SJSA1 (cell line): ENCODE measurements at places on chromosomes 13 and 19. TPM values are rescaled to one million over a fixed set of nuclear protein-coding genes. Genes with fewer than 3 reads are reported as not detected.
A peak's percentile ranks its signal among the peaks of the same experiment; 100 is the strongest.

DNA sequence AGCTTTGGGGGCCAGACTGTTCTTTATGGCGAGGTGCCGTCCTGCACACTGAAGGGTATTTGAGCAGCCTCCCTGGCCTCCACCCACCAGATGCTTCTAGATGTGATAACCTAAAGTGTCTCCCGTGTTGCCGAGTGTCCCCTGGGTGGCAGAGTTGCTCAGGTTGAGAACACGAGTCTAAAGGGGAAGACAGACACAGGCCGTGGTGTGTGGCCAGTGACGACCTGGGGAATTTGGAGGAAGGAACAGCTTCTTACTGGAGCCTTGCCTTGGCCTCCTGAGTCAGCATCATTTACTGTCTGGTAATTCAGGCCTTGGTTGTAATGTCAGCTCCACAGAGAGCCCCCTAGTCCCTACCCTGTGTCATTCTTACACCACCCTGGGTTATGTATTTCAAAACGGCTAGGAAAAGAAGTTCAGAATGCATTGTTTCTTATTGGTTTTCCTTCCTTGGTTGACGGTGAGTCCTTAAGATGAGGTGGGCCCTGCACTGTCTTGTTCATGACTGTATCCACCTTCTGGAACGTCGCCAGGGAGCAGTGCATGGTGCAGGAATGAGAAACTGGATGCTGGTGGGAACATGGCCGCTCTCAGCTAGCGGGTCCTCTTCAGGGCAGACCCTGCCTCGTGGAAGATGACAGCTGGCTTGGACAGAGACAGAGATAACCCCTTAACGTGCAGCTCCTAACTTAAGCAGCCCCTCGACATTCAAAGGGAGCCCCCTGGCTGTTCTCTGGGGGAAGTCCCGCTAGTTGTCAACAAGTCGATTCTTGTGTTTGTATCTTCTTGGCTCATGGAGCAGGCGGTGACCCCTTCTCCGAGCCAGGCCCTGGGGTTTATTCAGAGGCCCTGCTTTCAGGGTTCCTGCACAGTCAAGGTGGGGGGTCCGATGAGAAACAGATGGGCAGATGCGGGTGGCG is 7.2 kb downstream of the SIN3B start:
- peak; percentile 31 for DNase-seq
- peaks cover 86% of the 10 kb centered on the region for H3K36me3 ChIP-seq
- H3K4me1 ChIP-seq, result peaks cover 18% of the 10 kb centered on the region
- H3K4me3 ChIP-seq, result no peak overlapping the region
- H3K27me3 ChIP-seq, result no peaks in the 10 kb centered on the region
- no peak overlapping the region for H3K27ac ChIP-seq

DNA sequence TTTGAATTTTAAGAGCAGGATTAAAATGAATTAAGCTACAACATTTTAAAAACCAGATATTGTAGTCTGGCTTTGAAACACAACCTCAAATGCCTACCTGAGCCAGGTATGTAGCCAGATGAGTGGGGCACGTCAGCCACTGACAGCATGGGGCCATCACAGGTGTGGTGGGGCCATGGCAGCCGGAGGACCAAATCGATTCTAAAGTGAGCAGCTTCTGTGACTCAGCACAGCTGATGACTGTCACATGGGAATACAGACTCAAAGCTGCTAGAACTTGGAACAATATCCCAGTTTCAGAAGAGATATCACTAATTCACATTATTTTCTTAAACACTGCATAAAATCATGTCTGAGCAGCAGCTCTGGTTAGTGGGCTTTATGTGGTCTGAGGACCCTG is 52.8 kb downstream of the SERP2 start:
- H3K4me1 ChIP-seq, result no peaks in the 10 kb centered on the region; the same call in 1 of the 2 replicates
- H3K4me3 ChIP-seq, result no peak overlapping the region
- DNase-seq, result no peak
- no peaks in the 10 kb centered on the region for H3K27me3 ChIP-seq
- H3K36me3 ChIP-seq, result no peaks in the 10 kb centered on the region

GRCh38 chr13:32852526-32852925 is 163.7 kb upstream of the KL start:
- H3K27ac ChIP-seq, result no peak overlapping the region
- no peaks in the 10 kb centered on the region for H3K36me3 ChIP-seq
- peaks cover 11% of the 10 kb centered on the region; the same call in 1 of the 2 replicates for H3K4me1 ChIP-seq
- no peak overlapping the region for H3K4me3 ChIP-seq
- peak; percentile 28 for DNase-seq

GRCh38 chr13:111429064-111429558 is 108.7 kb downstream of the TEX29 start:
- no peaks in the 10 kb centered on the region for H3K4me1 ChIP-seq
- no peaks in the 10 kb centered on the region for H3K36me3 ChIP-seq
- H3K4me3 ChIP-seq, result no peak overlapping the region
- H3K27ac ChIP-seq, result no peak overlapping the region
- peak; percentile 76 for DNase-seq

GRCh38 chr13:20426766-20427448 is 98.8 kb downstream of the CRYL1 start:
- peaks cover 15% of the 10 kb centered on the region for H3K4me1 ChIP-seq
- DNase-seq, result no peak
- H3K27me3 ChIP-seq, result no peaks in the 10 kb centered on the region
- H3K36me3 ChIP-seq, result no peaks in the 10 kb centered on the region
- H3K27ac ChIP-seq, result no peak overlapping the region

GRCh38 chr19:7658219-7658686 is 10.6 kb upstream of the RETN start:
- peaks cover 27% of the 10 kb centered on the region for H3K27me3 ChIP-seq
- no peak for DNase-seq
- H3K27ac ChIP-seq, result no peak overlapping the region
- no peak overlapping the region for H3K4me3 ChIP-seq
- H3K4me1 ChIP-seq, result no peaks in the 10 kb centered on the region
- H3K36me3 ChIP-seq, result no peaks in the 10 kb centered on the region

- H3K4me1 ChIP-seq, result no peaks in the 10 kb centered on the region
- no peaks in the 10 kb centered on the region for H3K27me3 ChIP-seq
- no peak overlapping the region for H3K27ac ChIP-seq
- no peak for DNase-seq
These were observed 76.2 kb upstream of the MTIF3 start for GRCh38 chr13:27526516-27526915.

Gene CEACAM3
- not detected in 2 replicates for total RNA-seq

- DNase-seq, result peak; percentile 92
- peak overlapping the region; percentile 9 for H3K4me3 ChIP-seq
- no peaks in the 10 kb centered on the region for H3K36me3 ChIP-seq
- peaks cover 3% of the 10 kb centered on the region; the same call in 1 of the 2 replicates for H3K27me3 ChIP-seq
- H3K4me1 ChIP-seq, result peaks cover 45% of the 10 kb centered on the region
These were observed 93.2 kb upstream of the SOX1 start for GRCh38 chr13:111973605-111974340.

DNA sequence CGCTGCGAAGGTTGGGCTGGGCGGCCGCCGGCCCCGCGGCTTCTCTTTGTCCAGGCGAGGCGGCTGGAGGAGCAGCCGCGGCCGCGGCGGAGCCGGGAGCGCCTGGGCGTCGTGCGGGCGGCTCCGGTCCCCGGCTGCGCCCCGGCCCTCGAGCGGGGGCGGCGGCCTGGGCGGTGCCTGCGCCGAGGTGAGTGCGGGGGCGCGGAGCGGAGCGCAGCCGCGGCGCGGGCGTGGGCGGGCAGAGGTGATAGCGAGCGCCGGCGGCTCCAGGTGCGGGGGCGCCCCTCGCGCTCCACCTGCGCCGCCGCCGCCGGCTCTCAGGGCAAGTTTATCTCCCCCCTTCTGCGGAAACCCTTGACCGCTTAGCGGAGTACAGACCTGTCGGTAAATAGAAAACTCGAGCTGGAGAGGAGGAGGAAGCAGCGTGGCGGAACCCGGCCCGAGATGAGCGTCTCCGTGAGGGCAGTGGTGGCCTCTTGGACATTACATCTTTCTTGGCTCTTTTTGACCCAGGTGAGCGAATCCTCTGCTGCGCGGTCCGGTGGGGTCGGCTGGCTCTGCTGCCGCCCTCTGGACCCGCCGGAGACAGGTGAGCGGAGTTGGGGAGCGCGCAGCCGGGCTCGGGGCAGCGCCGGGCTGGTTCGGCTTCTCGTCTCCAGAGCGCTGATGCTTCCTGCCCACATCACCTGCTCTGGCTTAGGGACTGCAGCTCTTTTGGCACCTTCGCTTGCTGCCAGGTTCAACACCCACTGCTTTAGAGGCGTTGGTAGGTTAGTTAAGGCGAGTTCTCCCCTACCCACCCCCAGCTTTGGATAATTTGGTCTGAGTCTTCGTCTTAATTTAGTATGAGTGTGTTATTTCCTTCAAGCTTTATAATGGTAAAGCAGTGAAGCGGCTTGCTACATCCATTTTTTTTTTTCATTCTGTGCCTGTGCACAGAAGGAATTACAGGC is at the start of gene MTUS2:
MTUS2 (plus strand) TSS at position 241 of the 953 bp plus-strand sequence.
- peaks cover 8% of the 10 kb centered on the region for H3K4me1 ChIP-seq
- peaks cover 23% of the 10 kb centered on the region for H3K27me3 ChIP-seq
- H3K27ac ChIP-seq, result no peak within 1 kb of the TSS
- peak within 1 kb of the TSS; percentile 27 for H3K4me3 ChIP-seq
- H3K36me3 ChIP-seq, result no peaks in the 10 kb centered on the region

Gene THSD1
- total RNA-seq, result 0.34 and 0.75 TPM in 2 replicates

Gene ERVK3-1
- 44.4 and 59.3 TPM in 2 replicates for total RNA-seq

GRCh38 chr13:45695198-45695730 is 6.9 kb upstream of the CBY2 start:
- H3K27me3 ChIP-seq, result peaks cover 18% of the 10 kb centered on the region
- DNase-seq, result no peak
- H3K4me3 ChIP-seq, result no peak overlapping the region

Gene POSTN
- 0.22 TPM in 1 of 2 replicates, not detected in the other for total RNA-seq

Gene ZNF442
- total RNA-seq, result 1.1 and 1.2 TPM in 2 replicates

- H3K4me1 ChIP-seq, result no peaks in the 10 kb centered on the region
- H3K36me3 ChIP-seq, result no peaks in the 10 kb centered on the region
- no peak for DNase-seq
- no peak overlapping the region for H3K27ac ChIP-seq
- no peak overlapping the region for H3K4me3 ChIP-seq
These were observed 584.5 kb downstream of the SLITRK1 start for GRCh38 chr13:83297586-83298290.

GRCh38 chr13:44833626-44834025 is 155.6 kb downstream of the NUFIP1 start:
- H3K36me3 ChIP-seq, result no peaks in the 10 kb centered on the region
- H3K4me3 ChIP-seq, result no peak overlapping the region
- peaks cover 15% of the 10 kb centered on the region for H3K4me1 ChIP-seq
- no peak for DNase-seq
- H3K27me3 ChIP-seq, result no peaks in the 10 kb centered on the region

GRCh38 chr13:98301721-98302120 is 124.7 kb upstream of the RNF113B start:
- DNase-seq, result peak; percentile 52
- H3K36me3 ChIP-seq, result no peaks in the 10 kb centered on the region; the same call in 1 of the 2 replicates
- peak overlapping the region; percentile 91 for H3K27ac ChIP-seq

GRCh38 chr13:29260684-29261083 is 334.8 kb downstream of the SLC7A1 start:
- no peaks in the 10 kb centered on the region for H3K36me3 ChIP-seq
- no peak overlapping the region for H3K27ac ChIP-seq
- H3K27me3 ChIP-seq, result no peaks in the 10 kb centered on the region
- no peak overlapping the region for H3K4me3 ChIP-seq

GRCh38 chr13:25902455-25902854 is 149.4 kb downstream of the SHISA2 start:
- no peaks in the 10 kb centered on the region for H3K36me3 ChIP-seq
- H3K27ac ChIP-seq, result no peak overlapping the region
- no peak for DNase-seq
- H3K4me3 ChIP-seq, result no peak overlapping the region
- peaks cover 23% of the 10 kb centered on the region for H3K4me1 ChIP-seq

- no peak for DNase-seq
- no peak overlapping the region for H3K27ac ChIP-seq
- no peaks in the 10 kb centered on the region for H3K27me3 ChIP-seq
These were observed 39.6 kb downstream of the C13orf42 start for GRCh38 chr13:51071493-51071892.

GRCh38 chr19:38209152-38209551 is 14.9 kb downstream of the DPF1 start:
- H3K27me3 ChIP-seq, result no peaks in the 10 kb centered on the region
- H3K4me1 ChIP-seq, result peaks cover 5% of the 10 kb centered on the region
- H3K4me3 ChIP-seq, result no peak overlapping the region
- no peak overlapping the region for H3K27ac ChIP-seq
- DNase-seq, result no peak

- no peak overlapping the region for H3K27ac ChIP-seq
- H3K4me1 ChIP-seq, result no peaks in the 10 kb centered on the region
- H3K36me3 ChIP-seq, result no peaks in the 10 kb centered on the region
- no peaks in the 10 kb centered on the region for H3K27me3 ChIP-seq
These were observed 10.7 kb downstream of the NLRP8 start for GRCh38 chr19:55958356-55958755.

GRCh38 chr19:56295531-56296455 is 18.8 kb downstream of the ZSCAN5A start:
- no peaks in the 10 kb centered on the region for H3K36me3 ChIP-seq
- H3K4me3 ChIP-seq, result no peak overlapping the region
- H3K27ac ChIP-seq, result no peak overlapping the region
- no peaks in the 10 kb centered on the region for H3K27me3 ChIP-seq
- no peak for DNase-seq

- DNase-seq, result no peak
- H3K36me3 ChIP-seq, result peaks cover 77% of the 10 kb centered on the region
- H3K27ac ChIP-seq, result no peak overlapping the region
- H3K4me3 ChIP-seq, result no peak overlapping the region
These were observed 114.5 kb downstream of the COL4A1 start for GRCh38 chr13:110192472-110192871.

Gene ZNF541
- total RNA-seq, result not detected in 2 replicates

GRCh38 chr13:45207319-45207718 is 6.5 kb upstream of the KCTD4 start:
- H3K27me3 ChIP-seq, result no peaks in the 10 kb centered on the region
- H3K4me3 ChIP-seq, result no peak overlapping the region
- peaks cover 39% of the 10 kb centered on the region for H3K4me1 ChIP-seq
- peak overlapping the region; percentile 78 for H3K27ac ChIP-seq
- H3K36me3 ChIP-seq, result peaks cover 15% of the 10 kb centered on the region

- H3K27ac ChIP-seq, result no peak overlapping the region
- no peaks in the 10 kb centered on the region for H3K4me1 ChIP-seq
- DNase-seq, result no peak
These were observed 194.3 kb upstream of the SLITRK6 start for GRCh38 chr13:85993567-85993966.

DNA sequence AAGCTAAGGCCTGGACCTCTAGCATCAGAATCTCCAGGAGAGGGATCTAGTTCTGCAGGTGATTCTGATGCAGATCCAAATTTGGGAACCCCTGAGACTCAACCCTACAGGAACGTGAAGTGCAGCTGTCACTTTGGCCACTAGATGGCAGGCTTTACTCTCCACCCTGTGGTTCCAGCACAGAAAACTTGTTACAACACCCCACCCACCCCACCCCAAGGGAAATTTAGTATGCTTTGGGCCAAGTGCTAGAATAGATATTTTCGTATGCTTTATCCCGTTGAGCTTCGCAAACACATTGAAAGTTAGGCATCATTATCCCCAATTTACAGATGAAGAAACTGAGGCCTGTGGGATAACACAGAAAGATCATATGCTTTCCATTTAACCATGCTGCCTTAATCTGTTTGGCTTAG is 232.0 kb downstream of the B3GLCT start:
- H3K27me3 ChIP-seq, result no peaks in the 10 kb centered on the region; the same call in 1 of the 2 replicates
- no peaks in the 10 kb centered on the region for H3K4me1 ChIP-seq
- no peak overlapping the region for H3K4me3 ChIP-seq
- no peak overlapping the region for H3K27ac ChIP-seq

- no peaks in the 10 kb centered on the region for H3K27me3 ChIP-seq
- 0 out of 2 replicates have a peak, but pooled peaks cover 4% of the 10 kb centered on the region for H3K36me3 ChIP-seq
- peak overlapping the region; percentile 62 for H3K27ac ChIP-seq
- H3K4me1 ChIP-seq, result peaks cover 48% of the 10 kb centered on the region
These were observed 3.5 kb upstream of the HOOK2 start for GRCh38 chr19:12778905-12779161.

Gene HTR2A
- total RNA-seq, result not detected in 2 replicates

Gene PCP2
- total RNA-seq, result not detected in 2 replicates

- H3K27ac ChIP-seq, result no peak overlapping the region
- no peak overlapping the region for H3K4me3 ChIP-seq
- H3K4me1 ChIP-seq, result no peaks in the 10 kb centered on the region; the same call in 1 of the 2 replicates
- DNase-seq, result no peak
- H3K27me3 ChIP-seq, result no peaks in the 10 kb centered on the region
These were observed 84.4 kb downstream of the DNAJC15 start for GRCh38 chr13:43107780-43108179.

Gene ARHGEF1
- 44.5 and 44.9 TPM in 2 replicates for total RNA-seq
